AG08396 (cell line): ENCODE measurements at places on chromosomes 6 and 20.

DNA sequence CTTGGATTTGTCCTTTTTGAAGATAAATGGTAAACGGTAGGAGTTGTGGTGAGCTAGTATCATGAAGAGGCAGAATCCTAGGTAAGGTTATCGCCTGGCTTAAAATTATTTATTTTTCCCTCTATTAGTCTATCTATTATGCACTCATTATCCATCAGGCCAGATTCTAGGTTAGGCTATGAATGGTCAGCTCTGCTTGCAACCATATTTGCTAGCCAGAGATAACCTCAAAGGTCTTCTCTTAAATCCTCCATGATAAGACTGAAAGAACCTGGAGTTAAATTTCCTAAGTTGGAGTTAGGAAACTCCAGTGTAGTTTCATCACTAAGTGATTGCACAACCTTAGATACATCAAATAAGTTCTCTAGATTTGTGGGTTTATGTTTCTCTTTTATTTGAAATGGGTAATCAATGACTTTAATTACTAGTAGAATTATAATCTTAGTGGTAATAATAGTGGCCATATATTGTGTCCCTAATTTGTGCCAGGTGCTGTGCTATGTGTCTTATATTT lies 302.1 kb upstream of the RUNX2 start:
- no peak for DNase-seq

- DNase-seq = no peak
These were observed 59.3 kb upstream of the ZNF217 start for GRCh38 chr20:53652859-53653517.

DNA sequence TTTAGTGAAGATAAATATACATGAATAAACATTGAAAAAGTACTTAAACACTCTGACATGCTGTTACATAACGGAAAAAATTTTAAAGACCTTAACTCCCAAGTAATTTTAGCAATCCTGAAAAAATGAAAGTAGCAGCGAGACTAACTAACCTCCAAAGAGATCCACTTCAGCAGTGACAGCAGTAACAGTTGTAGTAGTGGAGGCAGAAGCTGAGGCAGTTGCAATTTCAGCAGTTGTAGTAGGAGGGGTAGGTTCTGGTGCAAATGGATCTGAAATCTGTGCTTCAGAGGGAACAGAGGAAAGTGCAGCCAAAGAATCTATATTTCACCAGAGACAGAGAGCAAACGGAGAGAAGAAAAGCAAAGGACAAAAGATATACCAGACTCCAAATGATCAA lies 88.8 kb downstream of the PRSS35 start:
- no peak for DNase-seq

DNA sequence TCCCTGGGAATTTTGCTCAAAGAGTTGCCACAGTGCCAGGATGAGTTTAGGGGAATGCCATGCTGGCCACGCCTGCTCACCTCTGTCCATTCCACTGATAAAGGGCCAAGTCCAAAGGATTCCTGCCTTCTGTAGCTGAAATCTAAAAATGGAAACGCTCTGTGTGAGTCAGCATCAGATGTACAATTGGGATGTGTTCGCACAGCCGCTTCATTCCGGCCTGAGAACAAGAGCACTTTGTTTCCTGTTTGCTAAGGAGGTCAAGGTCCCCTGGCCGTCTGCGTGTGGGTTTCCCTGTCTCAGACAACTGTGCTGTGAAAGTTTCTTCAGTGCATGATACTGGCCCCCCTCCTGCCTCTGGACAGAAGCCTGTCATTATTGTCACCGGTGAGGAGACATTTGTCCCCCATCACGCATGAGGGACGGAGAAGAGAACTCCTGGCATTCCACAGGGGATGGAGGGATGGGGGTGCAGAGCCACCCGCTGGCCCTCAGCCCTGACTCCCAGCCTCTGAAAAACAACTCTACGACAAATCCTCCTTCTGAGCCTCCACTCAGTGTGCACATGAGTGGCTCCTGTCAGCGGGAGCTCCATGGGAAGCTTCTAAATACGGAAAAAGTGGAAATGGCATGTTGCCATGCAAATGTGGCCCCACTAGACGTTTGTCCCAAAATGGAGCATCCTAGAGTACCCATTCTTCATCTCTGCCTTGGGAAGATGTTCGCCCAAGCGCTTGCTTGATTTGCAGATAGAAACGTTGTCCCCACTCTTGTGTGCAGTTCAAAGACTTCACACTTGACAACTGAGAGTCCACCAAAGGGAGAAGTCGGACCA lies 143.5 kb upstream of the AFDN start:
- no peak for DNase-seq

DNA sequence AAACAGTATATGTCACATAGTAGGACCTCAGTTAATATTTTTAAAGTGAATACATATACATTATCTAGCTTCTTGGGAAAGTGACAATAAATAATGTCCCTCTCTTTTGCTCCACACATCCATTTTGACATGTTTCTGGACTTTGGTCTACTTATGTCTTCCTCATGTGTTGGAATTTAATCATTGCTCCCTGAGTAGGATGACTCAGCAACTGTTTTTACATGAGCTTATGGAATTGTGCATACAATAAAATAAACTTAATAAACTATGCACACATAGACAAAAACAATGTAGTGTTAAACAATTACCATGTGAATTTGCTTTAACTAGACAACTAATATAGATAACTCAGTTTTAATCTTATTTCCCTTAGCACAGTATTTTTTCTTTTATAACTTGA lies 503.8 kb downstream of the TFAP2B start:
- DNase-seq = no peak

- no peak for DNase-seq
These were observed 742.1 kb downstream of the MAFB start for GRCh38 chr20:39946931-39947330.

DNA sequence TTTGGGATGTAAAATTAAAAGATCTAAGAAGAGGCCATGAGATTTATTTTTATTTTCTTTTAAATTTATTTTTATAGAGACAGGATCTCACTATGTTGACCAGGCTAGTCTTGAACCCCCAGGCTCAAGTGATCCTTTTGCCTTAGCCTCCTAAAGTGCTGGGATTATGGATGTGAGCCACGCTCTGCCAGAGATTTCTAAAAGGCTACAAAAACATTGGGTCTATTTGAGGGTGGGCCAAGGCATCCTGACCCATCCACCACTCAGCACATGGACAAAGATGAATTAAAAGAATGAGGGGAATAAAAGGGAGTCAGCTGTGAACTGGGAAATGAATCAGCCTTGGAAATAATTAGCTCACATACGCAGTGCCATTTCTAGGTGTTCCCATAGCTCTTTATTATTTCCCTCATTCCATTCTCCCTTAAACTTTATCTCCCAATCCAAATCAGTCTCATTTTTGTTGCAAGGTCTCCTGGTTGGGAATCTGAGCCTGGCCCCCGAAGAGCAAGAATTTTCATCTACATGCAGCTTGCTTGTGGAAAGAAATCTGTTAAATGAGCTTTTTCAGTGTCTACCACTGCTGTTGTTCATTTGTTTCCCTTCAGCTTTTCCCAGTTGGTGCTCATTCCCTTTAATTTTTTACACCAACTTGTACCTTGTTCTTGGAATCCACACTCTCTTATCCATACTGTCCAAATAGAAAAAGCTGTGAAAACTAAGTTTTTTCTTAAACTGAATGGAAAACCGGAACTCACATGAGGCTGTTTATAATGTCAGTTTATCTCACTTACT lies 66.9 kb downstream of the MKKS start:
- no peak for DNase-seq

GRCh38 chr20:16352321-16352720 lies 220.9 kb downstream of the KIF16B start:
- DNase-seq = no peak

DNA sequence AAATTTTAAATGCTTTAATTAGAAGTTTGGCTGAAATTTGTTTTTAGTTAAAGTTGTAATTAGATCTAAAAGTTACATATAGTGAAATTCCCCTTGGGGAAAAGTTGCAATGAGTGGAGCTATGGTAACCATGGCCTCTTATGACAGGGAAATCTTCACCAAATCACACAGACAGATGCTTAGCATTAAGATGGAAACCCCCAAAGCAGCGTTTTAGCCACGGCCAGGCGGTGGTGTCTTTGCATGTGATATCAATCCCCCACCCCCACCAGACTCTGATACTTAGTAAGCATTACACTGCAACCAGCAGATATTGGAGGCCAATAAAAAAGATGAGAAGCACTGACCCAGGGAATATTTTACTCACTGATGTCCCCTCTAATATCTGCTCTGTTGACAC lies 75.7 kb downstream of the REPS1 start:
- DNase-seq = no peak

GRCh38 chr20:44688053-44688625 lies 27.0 kb upstream of the CCN5 start:
- no peak for DNase-seq

DNA sequence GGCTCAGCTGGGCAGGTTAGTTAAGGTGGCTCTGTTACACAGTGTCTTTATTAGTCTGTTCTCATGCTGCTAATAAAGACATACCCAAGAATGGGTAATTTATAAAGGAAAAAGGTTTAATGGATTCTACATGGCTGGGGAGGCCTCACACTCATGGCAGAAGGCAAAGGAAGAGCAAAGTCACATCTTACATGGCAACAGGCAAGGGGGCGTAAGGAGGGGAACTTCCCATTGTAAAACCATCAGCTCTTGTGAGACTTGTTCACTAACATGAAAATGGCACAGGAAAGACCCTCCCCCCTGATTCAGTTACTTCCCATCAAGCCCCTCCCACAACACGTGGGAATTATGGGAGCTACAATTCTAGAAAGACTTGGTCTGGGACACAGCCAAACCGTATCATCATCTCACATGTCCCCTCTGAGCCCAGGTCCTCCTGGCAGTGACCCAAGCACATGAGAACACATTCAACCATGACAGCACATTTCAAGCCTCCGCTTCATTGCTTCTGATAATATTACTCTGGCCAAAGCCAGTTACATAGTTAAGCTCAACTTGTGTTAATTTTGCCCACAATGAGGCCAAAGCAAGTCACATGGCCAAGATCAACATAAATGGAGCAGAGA lies 383.9 kb downstream of the PLCB1 start:
- DNase-seq = no peak

GRCh38 chr6:48474830-48475229 lies 363.8 kb upstream of the PTCHD4 start:
- DNase-seq = no peak

DNA sequence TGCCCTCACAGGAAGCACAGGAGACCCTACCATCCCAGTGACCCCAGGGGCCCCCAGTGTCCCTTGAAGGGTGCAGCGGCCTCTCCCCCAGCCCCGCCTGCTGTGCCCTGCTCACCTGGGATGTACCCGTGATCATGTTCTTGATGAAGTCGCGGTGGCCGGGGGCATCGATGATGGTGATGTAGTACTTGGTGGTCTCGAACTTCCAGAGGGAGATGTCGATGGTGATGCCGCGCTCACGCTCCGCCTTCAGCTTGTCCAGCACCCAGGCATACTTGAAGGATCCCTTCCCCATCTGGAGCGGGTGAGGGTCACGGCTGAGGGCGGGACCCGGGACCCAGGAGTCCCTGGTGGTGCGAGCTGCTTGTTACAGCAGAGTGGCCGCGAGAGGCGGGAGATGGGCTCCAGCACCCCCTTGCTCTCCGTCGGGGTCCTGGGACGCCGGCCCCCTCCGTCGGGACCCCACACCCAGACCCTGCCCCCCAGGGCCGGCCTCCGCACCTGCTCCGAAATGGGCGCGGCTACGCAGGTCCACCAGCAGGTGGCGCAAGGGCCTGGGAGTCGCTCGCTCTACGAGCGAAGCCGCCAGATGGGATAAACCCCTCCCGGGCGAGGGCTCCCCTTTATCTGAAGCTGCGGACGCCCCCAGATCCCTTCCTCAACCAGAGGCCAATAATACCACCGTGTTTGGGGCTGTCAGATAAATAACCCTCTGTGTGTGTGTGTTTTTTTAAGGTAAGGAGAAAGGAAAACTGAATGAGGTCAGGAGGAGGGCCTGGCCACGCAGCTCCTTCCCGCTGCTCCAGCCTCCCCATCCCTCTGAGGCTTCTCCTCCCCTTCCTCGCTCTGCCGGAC lies 2.9 kb downstream of the EEF1A2 start:
- peak; percentile 89 for DNase-seq

- DNase-seq = no peak
These were observed 62.5 kb upstream of the TOP1 start for GRCh38 chr20:40966103-40966502.

GRCh38 chr6:33483678-33484077 lies 29.3 kb downstream of the ZBTB9 start:
- DNase-seq = no peak

- DNase-seq = no peak
These were observed 148.8 kb upstream of the RPS6KA2 start for GRCh38 chr6:166775923-166776220.

- no peak for DNase-seq
These were observed 1.2 kb downstream of the GPR6 start for GRCh38 chr6:109979033-109979921.

DNA sequence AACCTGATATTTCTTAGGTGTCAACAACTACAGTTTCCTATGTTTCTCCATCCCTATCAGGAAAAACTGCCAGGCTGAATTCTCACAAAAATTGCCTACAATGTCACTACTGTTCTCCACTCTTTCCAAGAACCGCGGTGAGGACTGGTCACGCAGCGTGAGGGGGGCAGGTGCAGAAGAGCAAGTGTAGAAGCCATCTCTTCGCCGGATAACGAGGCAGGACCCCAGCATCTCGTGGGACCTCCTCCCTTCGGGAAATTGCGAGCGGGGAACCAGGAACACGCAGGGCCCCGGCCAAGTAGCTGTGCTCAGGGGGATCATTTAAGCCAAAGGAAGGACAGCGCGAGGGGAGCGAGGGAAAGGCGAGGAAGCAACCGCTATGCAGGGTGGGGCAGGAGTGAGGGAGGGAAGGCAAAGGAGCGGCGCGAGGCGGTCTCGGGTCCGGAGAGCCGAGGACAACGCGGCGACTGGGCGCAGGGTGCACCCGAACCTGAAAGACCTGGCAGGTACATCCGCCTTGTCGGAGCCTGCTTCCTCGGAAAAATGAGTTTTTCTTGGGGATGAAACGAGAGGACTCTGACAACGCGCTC lies 559 bp downstream of the APMAP start:
- peak; percentile 34 for DNase-seq

DNA sequence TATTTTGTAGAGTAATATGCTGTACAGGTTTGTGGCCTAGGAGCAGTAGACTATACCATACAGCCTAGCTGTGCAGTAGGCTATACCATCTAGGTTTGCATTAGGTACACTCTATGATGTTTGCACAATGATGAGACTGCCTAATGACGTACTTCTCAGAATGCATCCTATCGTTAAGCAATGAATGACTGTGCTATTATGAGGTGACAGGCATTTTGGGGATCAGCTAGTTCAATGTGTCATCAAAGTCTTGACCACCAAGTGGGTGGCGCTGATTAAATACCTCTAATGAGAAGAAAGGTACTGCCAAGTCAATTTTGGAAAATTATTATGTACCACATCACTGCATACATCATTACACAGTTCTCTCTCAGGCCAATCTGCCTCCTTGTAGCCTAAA lies 190.2 kb downstream of the BACH2 start:
- DNase-seq = no peak

GRCh38 chr6:45872827-45873365 lies 142.8 kb downstream of the CLIC5 start:
- no peak for DNase-seq

GRCh38 chr6:38310061-38310460 lies 329.7 kb downstream of the BTBD9 start:
- no peak for DNase-seq
